ENCODE measurements at places on chromosomes 11 and 22.

DNA sequence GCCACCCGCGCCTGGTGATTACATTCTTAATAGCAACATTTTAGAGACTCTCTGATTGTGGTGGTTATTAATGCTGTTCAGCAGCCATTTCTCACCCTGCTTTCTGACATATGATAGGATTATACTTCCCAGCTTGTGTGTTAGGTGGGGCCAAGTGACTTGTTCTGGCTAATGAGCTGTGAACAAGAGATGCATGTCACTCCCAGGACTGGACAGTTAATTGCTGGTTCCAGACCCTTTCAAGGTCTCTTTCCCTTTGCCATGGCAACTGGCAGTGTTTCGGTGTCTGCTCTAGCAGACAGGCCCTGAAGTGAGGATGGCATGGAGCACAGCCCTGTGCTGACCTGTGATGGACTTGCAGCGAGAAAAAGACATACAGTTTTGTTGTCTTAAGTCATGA is 8.9 kb upstream of the PTPRJ start:
- DNase-seq = no peak

DNA sequence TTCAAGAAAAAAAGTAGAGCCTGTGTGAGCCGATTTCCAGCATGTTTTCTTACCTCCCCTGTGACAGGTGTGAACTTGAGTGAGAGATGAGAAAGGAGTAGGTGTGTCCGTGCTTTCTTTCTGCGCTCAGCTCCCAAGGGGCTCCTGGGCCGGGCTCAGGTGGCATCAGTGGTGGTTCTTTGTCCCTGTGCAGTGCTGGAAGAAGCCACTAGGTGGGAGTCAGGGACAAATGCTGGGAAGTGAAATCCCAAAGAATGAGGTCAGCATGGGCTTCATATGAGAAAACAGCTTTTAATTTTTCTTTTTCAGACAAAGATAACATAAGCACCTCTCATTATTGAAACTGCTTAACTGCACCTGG is 57.8 kb downstream of the PPFIBP2 start:
- peak; percentile 62 for DNase-seq

DNA sequence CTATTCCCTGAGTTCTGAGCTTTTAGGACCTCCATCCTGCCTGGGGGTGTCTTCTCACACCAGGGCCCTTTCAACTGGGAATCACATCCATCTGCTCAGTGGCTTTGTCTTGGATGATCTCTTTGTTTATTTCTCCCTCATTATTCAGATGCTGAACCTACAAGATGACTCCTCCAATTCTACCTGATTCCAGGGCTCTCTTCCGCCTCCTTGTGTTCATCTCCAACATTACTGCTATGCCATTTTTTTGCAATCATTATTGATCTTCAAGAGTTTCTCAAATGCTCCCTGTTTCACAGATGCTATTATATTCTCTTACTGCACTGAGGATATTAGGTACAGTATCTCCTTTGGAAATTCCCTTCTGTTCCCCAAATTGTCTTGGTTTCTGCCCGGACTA is 307.7 kb downstream of the SHANK2 start:
- no peak for DNase-seq

DNA sequence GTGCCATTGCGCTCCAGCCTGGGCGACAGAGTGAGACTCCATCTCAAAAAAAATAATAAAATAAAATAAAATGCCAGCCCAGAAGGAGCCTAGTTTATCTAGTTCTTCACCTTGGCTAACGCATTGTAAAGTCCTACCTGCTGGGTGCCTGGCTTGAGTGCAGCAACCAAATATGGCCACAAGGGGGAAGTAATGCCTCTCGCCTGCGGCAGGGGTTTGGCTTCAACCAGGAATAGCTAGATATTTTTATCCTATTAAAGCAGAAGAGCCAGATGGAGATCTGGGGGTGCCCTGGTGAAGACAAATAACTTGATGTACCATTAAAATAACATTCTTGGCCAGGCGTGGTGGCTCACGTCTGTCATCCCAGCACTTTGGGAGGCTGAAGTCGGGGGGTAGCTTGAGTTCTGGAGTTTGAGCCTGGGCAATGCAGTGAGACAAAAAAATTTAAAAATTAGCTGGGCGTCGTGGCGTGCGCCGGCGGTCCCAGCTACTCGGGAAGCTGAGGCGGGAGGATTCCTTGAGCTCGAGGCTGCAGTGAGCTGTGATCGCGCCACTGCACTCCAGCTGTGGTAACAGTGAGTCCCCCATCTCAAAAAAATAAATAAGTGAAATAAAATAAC is 20.6 kb upstream of the PLEKHB1 start:
- DNase-seq = peak; percentile 89

DNA sequence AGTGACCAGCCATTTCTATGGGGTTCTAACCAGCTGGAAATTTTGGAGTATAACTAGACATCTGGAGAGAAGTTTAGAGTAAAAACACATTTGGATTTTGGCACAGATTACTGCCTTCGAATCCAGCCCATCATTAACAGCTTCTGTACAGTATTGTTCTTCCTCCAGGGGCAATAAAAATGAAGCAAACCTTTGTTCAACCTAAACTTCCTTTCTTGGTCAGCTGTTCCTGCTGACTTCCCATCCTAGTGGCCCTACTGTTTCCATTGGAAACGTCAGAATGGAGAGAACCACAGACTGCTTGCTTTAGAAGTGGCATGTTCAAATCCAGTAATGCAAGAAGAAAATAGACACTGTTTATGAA is 203.7 kb upstream of the MTMR2 start:
- DNase-seq = no peak

- no peak for DNase-seq
Observed at GRCh38 chr11:19853016-19853415, 140.4 kb downstream of the NAV2 start.

- DNase-seq = no peak
Observed at GRCh38 chr11:87634331-87634730, 540.9 kb downstream of the RAB38 start.

DNA sequence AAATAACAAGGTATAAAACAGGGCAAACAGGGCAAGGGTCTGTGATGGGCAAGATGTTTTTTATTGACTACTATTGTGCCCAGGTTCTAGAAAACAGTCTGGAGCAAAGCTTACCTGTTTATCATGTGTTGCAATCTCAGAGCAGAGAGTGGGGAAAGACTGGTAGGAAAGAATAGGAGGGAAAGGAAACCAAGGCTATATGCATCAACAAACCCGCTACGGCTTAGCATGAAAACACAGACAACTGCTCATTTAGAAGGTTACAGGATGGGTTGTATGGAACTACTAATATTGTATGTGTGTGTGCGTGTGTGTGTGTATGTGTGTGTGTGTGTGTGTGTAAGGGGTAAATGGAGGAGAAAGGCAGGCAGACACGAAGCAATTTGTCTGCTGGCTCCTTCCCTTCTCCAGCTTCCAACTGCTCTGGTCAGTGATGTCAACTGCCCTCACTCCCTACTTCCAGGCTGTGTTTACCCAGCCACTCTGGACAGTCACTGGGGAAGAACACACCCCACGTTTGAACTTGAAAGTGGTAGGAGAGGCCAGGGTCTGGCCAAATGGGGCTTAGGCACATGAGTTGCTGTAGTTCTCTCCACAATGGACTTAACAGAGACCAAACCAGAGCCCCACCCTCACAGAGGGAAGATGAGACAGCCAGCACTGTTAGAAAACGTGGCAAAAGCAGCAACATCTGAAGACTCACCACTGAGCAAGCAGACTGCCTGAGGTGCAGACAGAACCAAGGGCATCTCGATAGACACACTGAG is 47.0 kb downstream of the GAB2 start:
- DNase-seq = no peak

DNA sequence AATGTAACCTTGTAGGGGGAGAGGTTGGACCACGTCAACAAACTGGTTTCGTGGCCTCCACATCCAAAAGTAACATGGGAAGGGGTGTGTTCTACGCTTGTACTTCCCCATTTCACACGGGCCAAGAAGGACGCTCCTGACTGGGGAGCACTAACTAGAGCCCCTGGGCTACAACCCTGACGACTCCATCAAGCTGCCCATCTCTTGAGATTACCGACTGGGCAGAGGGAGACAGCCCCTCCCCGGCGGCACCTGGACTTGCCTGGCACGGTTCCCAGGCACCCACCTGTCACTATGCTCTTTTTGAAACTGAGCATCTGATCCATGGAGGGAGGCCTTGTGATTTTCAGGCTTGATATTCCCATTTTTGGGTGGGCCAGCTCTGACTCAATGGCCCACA is 68.5 kb downstream of the SHANK2 start:
- no peak for DNase-seq

DNA sequence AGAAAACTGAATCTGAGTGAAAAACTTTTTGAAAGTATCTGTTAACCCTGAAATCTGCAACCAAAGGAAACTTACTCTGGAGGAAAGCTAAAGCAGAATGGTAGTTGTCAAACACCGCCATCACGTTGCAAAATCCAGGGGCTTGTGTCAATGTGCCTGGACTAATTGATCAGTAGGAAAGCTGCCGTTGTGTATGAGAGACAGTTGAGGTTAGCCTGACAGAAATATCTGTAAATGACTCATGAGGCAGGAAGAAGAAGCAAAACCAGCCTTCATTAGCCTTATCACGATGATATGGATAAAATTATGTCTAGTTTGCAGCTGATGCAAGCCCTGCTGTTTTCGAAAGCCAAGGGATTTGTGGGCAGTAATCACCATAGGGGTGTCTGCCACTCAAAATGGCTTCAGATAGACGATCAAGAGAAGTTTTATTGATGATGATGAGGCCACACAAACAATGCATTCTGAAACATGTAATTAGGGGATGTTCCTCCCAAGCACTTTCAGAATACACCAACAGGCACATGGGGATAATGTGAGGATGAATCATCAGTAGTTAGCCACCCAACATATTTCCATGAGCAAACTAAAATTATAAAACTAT is 8.9 kb downstream of the SCGB1A1 start:
- DNase-seq = peak; percentile 74

GRCh38 chr11:93540896-93541553 is 2.2 kb downstream of the SMCO4 start:
- no peak for DNase-seq

GRCh38 chr11:47524291-47524874 is 28.5 kb downstream of the CELF1 start:
- peak; percentile 78 for DNase-seq

- no peak for DNase-seq
Observed at GRCh38 chr11:24295360-24295759, 201.5 kb upstream of the LUZP2 start.
